Left hindlimb (tissue), 1 donor: ENCODE measurements at places on chromosomes 2 and 18.

DNA sequence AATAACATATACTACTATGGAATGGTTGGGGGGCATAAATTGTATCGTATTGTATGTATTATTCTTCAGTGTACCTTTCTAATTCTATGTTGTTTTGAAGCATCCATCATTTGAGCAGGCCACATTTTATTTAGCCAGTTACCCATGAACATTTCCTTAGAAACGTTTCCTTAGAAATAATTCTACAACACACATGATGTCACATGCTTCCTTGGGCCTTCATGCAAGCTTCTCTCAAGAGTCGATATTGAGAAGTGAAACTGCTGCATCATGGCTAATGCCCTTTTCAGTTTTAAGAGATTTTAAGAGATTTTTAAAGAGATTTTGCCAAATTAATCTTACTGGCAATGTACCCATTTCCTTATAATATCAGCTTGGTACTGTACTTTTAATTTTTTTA lies 63.9 kb downstream of the ALPK2 start:
- no peak for DNase-seq

- no peak for DNase-seq
Observed at GRCh38 chr2:73197579-73197978, 4.8 kb upstream of the NOTO start.

GRCh38 chr18:39840406-39840805 lies 2114.6 kb upstream of the PIK3C3 start:
- DNase-seq = no peak

- no peak for DNase-seq
Observed at GRCh38 chr2:216352653-216353270, 19.5 kb downstream of the MARCHF4 start.

DNA sequence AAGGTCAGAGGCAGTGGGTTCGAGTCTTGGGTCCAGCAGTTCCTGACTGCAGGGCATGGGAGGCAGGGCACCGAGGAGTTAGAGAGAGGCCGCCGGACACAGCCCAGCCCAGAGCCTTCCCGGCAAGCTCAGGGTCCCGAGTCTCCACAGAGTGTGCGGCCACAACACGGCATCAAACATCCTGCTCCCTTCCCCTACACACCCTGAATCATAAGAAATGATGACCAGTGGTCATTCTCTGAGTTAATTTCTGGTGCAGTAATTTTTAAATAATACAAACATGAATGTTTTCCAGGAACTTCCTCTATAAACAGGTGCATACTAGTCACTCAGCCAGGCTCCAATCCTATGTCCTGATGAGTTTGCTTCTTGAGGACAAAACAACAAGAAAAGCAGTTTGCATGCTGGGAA lies 118.0 kb downstream of the PXDN start:
- peak; percentile 23 for DNase-seq

- no peak for DNase-seq
Observed at GRCh38 chr18:40531051-40531450, 1424.0 kb upstream of the PIK3C3 start.

DNA sequence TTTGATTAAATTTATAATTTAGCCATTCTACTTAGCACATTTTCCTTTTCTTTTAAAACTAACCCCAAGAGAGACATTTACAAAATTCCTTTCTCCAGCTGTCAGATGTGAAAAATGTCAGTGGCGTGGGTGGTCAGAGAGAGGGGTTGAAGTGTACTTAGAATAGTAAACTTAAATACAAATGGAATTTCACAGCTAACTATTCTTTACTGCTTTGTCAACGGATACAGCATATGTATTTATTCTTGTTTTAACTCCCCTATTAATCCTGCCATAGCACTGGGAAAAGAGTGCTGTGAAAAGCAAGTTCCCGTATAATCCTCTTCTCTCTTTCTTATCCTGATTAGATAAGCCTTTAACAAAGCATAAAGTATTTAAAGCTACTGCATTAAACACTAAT lies 191.4 kb upstream of the CHAC2 start:
- no peak for DNase-seq

GRCh38 chr2:109211315-109211714 lies 82.3 kb downstream of the SH3RF3 start:
- no peak for DNase-seq

- DNase-seq = no peak
Observed at GRCh38 chr18:46731316-46731715, 25.5 kb downstream of the ST8SIA5 start.

GRCh38 chr18:31513189-31513935 lies 15.4 kb downstream of the DSG2 start:
- DNase-seq = no peak

DNA sequence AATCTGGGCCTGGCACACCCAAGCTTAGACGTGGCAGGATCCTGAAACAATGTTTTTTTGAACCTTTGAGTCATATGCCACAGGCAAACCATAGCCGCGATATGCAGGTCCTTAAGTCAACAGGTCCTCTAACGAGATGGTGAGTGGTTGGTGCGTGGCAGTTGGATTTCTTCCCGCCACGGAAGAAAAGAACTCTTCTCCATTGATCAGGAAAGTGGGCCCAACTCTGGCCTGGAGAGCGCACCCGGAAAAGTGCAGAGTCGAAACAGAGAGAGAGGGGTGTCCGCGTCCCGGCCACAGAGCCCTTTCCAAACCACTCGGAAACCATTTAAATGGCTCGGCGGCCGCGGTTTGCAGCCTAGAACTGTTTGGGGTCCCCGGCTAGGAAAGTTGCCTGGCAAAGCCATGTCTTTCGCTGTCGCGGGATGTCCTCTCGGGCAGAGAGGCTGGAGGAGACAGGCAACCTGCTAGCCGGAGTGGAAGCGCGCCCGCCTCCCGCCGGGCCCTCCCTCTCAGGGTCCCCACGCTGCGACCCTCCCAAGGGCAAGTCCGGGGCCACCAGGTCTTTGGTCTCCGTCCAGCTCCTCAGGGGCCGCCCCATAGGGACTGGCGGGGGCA lies 777 bp downstream of the GALNT3 start:
- peak; percentile 42 for DNase-seq

- DNase-seq = no peak
Observed at GRCh38 chr2:207163053-207163755, 2.5 kb downstream of the KLF7 start.

DNA sequence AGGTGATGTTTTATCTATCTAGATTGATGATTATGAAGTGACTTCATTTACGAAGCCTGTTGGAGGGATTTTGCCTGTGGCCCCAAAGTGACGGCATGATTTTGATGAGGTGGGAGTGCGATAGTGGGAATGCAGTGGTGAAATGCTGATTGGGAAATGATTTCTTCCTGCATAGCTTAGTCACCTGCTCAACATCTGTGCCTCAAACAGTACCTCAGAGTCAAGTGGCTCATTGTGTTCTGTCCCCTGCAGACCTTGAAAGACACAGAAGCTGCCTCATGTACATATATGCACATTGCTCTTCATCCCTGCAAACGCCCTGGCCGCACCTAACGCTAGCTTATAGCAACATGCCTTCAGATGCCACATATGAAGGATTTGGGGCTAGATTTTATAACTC lies 201.2 kb downstream of the TPGS2 start:
- DNase-seq = no peak

DNA sequence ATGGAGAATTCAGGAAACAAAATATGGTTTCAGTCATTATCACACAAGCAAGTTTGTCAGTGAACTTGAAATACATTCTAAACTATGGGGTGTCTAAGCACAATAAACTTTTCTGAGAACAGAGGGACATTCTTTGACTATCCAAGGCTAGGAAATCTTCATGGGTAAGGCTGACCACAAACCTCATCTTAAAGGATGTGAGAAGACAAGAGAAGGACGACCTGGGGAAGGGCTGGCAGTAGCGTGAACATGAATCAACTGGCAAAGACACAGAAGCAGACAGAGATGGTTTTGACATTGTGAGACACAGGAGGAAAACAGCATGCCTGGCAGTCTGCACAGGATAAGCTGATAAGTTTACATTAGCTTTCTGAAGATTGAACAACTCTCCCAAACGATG lies 752.4 kb upstream of the SLC8A1 start:
- no peak for DNase-seq

- DNase-seq = no peak
Observed at GRCh38 chr2:101828257-101828656, 130.8 kb downstream of the MAP4K4 start.

DNA sequence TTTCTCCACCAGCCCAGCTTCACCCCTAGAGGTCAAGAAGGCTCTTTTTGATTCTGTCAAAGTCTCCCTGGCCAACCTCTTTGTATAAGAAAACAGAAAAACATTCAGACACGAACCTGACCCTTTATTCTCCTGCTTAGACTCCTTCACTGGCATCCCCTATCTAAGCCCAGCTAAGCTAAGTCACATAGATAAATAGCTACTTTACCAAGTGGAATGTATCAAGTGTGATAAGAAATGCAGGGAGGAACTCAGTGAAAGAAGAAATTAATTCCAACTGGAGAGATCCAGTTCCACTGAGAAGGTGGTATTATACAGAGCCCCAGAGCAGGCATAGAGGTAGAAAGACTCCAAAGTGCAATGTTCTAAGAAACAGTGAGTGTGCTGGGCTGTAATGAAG lies 489.5 kb downstream of the TNS1 start:
- no peak for DNase-seq

- no peak for DNase-seq
Observed at GRCh38 chr2:222693837-222694236, 22.4 kb downstream of the MOGAT1 start.

DNA sequence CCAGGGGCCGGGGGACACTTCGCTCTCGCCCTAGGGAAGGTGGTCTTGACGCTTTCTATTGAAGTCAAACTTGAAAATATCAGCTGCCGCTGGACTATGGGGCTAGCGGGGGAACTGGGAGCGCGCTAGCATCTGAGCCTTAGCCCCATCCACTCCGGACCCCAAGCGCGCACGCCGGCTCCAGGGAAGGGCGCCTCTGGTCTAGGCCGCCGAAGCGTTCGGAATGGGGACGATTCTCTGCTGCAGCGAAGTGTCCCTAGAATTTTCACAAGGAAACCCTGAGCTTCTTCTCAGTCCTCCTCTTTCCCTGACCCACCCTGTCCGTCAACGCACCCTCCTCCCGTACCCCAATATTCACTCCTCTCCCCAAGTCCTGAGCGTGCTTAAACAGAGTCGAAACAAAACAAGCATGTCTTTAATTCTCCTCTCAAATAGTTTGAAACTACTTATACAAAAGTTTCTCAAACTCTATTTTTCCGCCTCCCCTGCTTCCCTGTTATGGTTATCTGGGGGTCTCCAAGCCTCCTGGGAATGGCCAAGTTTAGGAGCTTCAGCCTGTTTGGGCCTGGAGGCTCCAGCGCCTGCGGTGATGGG lies 5.0 kb downstream of the RAX start:
- DNase-seq = no peak

GRCh38 chr2:22027345-22028005 lies 903.7 kb downstream of the TDRD15 start:
- no peak for DNase-seq

DNA sequence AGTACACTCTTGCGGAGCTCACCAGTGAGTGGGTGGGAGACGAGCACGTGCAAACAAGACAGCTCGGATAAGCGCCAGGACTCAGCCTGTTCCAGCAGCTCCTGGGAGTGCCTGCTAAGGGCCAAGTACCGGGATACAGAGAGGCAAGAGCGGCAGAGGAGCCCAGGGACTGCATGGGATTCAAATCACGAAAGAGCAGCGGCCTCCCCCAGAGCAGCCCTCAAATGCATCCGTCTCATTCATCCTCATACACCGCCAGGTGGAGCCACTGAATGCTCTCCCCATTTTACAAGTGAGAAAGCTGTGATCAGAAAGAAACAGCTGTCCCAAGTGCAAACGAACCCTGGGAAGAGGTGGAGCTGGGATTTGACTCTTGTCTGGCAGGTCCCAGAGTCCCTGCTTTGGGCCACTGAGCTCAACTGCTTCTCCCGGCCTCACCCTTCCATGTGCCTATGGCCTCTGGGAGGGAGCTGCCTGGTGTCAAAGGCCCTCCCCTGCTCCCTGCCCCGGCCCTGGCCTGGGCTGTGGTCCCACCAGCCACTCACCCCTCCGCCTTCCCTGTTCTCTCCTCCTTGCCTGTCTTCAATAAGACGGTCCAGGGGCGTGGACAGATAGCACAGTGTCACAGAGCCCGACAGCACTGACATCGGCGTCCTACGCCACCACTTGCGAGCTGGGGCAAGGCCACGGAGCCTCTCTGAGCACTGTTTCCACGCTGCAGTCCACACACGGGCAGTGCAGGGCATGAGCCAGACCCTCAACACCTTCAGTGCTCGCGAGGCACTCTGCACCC lies 72.8 kb upstream of the TAF1B start:
- DNase-seq = peak; percentile 78

GRCh38 chr2:44578471-44579093 lies 216.8 kb downstream of the CAMKMT start:
- DNase-seq = no peak

- no peak for DNase-seq
Observed at GRCh38 chr2:368386-368785, 80.5 kb upstream of the ALKAL2 start.

GRCh38 chr2:1397350-1397749 lies 15.9 kb upstream of the TPO start:
- no peak for DNase-seq

DNA sequence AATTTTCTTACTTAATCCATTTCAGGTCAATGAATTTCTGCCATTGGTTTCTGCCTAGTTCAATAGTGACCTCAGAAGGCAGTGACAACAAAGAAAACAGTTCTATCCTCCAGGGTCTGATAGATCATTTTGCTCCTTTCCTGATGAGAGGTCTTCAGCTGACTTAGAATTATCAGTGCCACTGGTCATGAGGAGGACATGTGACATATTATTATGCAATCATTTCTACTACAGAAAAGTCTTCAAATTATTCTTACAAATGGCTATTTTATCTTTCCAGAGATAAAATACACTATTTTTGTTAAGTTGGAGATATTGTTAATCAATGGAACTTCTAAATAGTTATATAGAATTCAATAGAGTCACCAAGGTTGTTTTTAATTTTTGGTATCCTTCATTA lies 360.0 kb upstream of the GALNT5 start:
- DNase-seq = no peak

GRCh38 chr2:215427585-215427984 lies 8.3 kb downstream of the FN1 start:
- no peak for DNase-seq

GRCh38 chr2:68203587-68203986 lies 45.9 kb downstream of the PNO1 start:
- no peak for DNase-seq

GRCh38 chr2:29802986-29803385 lies 118.4 kb downstream of the ALK start:
- DNase-seq = no peak

- no peak for DNase-seq
Observed at GRCh38 chr18:35941299-35941698, 31.2 kb upstream of the RMP24 start.

DNA sequence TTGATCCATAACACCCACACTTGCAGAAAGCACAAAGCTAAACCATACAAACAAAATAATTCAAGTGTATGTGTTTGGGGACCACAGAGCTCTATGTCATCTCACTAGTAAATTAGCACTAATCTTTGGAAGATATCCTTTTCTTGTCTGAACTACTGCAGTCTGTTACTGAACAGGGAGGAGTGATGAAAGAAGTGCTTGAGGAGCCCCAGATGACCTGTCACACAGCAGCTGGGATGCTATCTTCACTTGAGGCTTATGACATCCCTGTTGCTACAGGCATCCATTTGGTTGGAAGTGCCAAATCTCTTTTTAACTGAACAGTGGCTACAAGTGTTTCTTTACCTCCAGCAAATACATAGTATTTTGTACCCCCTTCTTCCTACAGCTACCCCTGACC lies 386.3 kb upstream of the CHAC2 start:
- no peak for DNase-seq

GRCh38 chr2:120174963-120175581 lies 48.1 kb downstream of the TMEM185B start:
- no peak for DNase-seq

GRCh38 chr2:173496746-173497145 lies 142.1 kb downstream of the CDCA7 start:
- DNase-seq = no peak
